Upper lobe of right lung (tissue), 1 donor: ENCODE measurements at places on chromosomes 12 and 14. TPM values are rescaled to one million over a fixed set of nuclear protein-coding genes. Genes with fewer than 3 reads are reported as not detected.

The TAS2R50 gene
- total RNA-seq: 0.55 TPM

- DNase-seq: no peak
Measured at GRCh38 chr14:33045760-33046159, 107.1 kb downstream of the NPAS3 start.

- peak; percentile 81 for DNase-seq
Measured at GRCh38 chr12:13196130-13196921, at the start of gene EMP1. Gene EMP1 (plus strand): TSS chr12:13196726. CDS start chr12:13211511, 14,785 bp downstream.

DNA sequence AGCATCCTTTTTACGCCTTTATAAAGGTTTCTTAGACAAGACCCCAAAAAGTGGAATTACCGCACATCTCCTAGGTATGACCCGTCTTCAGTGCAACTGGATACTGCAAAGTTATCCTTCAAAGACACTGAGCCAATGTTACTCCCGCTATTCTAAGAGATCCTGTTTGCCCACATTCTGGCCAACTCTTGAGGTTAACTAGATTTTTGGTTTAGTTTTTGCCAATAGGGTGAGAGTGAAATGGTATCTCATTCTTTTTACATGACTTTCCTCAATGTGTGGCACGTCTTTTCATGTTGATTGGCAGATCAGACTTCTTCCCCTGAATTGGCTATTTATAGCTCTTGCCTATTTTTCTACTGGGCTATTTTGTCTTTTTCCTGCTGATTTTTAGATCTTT, 347.2 kb downstream of the MED13L start:
- DNase-seq: no peak

DNA sequence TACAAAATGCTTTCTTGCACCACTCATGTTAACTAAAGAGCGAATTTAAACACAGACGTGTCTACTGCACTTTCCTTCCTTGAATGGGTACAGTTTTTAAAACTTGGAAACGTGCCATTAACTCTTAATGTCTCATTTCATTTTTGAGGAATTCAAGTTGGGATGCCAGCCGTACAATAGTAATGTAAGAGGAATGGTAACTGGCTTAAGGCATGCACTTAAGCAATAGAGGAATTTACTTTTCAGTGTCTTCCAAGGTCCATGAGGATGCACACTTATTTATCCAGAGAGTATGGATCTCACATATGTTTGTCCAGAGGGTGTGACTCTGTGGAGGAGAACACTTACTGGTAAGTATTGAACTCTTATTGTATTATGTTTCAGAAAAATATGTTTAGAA, 52.9 kb downstream of the PPP4R4 start:
- no peak for DNase-seq

- no peak for DNase-seq
Measured at GRCh38 chr12:22250762-22251161, 83.7 kb downstream of the ST8SIA1 start.

DNA sequence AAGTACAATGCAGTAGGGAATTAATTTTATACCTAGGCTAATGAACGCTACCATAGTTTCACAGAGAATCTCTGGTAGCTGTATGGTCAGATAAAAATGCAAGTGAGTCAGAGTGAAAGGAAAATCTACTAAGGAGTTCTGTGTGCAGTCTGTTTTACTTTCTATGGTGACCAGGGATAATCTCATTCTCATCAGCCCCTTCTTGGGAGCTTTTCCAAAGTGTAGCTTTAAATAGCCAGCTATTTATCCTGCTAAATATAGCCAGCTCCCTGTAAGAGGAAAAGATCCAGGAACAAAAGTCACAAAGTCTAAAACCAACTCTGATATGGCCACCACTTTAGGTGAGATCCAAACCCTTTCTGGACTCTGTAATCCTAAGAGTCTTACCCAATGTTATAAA, 75.5 kb downstream of the TMEM116 start:
- DNase-seq: no peak

DNA sequence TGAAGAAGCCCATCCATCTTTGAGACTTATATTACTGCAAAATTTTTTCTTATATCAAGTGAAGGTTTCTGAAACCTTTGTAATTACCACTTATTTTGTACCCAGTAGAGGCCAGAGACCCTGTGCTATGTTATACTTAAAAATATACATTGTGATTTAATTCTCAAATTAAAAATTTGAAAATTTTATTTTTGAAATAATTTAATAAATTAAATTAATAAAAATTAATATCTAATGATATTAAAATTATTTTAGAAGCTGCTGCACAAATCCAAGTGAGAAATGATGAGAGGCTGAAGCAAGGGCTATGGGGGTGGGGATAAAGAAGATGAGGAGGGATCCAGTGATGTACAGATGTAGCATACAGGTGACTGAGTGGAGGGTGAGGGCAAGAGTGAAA, 258.8 kb downstream of the APAF1 start:
- no peak for DNase-seq

DNA sequence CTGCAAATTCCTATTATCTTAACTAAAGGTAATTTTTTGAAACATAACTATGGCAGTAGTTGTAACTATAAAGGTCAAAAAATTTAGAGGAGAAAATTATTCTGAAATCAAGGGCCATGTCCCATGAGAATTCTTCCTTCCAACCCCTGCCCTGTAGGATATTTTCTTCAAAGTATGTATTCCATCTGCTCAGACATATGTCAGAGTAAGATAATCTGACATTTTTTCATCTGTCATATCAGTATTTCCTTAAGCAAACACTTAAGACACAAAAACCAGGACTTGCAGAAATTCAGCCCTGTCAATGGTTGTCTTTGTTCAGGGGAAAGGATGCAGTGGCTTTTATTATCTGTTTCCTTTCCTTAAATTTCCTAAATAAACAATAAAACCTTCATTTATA, 36.3 kb downstream of the ACSS3 start:
- DNase-seq: no peak

- no peak for DNase-seq
Measured at GRCh38 chr12:11863988-11864387, 206.8 kb upstream of the BCL2L14 start.

DNA sequence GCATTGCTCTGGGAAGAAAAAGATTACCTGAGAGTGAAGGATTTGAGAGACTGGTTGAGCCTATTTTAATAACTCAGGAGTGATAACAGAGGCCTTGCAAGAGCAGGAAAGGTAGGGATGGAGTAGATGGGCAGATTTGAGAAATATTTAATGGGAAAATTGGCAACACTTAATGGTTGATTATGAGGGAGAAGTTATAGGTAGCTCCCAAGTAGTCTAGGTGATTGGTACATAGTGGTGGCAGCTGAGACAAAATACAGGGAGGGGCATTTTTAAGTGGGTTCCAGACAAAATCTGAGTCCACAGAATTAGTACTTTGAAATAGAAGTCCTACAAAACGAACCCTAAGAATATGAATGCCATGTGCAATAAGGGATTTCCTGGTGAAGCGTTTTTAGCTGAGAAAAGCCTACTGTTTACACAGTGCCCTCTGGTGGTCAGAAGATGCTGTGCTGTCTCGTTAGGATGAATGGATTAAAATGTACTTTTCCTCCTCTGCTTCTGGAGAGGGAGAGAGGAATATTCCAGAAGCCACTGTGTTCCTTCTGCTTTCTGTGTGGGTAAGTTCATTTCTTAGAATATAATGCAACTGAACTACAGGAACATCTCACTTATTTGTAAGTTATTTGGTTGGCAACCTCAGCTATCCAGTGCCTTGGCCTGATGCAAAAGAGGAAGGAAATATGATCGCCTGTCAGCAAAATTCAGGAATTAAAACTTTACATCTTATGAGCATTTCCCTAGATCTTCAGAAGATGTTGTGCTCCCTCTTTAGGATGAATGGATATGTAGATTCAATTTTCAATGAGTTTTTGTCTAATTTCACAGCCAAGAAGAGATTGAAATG, 6.5 kb downstream of the ZBTB1 start:
- no peak for DNase-seq

- no peak for DNase-seq
Measured at GRCh38 chr12:68641138-68641537, 30.4 kb downstream of the RAP1B start.

The CHST11 gene
- total RNA-seq: 56.6 TPM

GRCh38 chr14:29900609-29901350, 26.9 kb downstream of the PRKD1 start:
- no peak for DNase-seq

DNA sequence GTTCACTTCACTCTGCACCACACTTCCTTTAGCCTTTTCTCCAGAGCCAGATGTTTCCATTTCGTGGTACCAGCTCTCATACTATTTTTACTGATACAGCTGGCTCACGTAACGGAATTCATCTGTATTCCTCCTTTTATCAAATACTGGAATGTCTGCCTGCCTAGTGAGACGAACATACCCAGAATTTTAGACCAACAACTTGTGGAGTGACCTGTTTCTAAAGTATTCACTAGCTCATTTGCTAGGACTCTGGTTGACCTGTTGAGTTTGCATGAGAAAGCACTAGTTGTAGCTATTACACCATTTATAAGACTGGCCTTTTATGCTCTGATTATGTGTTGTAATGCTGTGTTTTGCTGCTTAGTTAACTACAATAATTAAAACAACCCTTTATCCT, 22.6 kb downstream of the KCNA5 start:
- DNase-seq: no peak

DNA sequence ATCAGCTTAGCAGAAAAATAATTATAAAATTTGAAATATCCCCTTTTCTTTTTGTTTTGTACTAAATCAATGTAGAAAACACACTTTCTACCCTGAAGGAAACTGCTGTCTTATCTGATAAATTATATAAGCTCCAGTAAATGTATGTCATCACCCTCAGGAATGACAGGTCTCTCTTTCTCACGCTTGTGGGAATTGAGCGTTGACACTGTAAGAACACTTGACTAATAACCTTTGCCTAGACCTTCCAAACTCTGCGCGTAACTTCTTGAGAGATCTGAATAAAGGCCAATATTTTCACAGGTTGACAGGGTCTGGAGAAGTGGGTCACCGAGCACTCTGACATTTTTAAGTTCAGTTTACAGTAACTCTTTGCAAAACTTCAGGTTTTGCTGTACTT, 138.5 kb downstream of the BCAT1 start:
- no peak for DNase-seq

The ART4 gene
- total RNA-seq: 5.7 TPM

GRCh38 chr14:93729993-93730392, 58.3 kb downstream of the PRIMA1 start:
- DNase-seq: no peak

DNA sequence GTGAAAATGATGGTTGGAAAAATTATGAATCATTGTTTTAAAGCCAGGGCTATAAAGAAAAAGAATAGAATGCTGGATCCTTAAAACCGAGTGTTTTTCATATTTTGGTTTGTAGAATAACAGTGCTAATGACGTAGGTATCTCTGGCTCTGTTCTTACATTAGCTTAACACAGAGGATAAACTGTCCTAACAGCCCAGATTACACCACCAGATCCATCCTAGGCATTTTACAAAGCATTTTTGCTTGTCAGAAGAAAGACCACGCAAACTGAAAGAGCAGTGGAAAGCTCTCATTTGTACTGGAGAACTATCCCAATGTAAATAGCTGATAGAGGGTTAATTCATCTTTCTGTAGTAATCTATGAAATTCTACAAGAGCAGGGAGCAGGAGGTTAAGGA, 13.6 kb downstream of the IFT81 start:
- no peak for DNase-seq
